Psoas muscle (tissue), 8 donors: ENCODE measurements at places on chromosomes 5 and 9. TPM values are rescaled to one million over a fixed set of nuclear protein-coding genes. Genes with fewer than 3 reads are reported as not detected.

DNA sequence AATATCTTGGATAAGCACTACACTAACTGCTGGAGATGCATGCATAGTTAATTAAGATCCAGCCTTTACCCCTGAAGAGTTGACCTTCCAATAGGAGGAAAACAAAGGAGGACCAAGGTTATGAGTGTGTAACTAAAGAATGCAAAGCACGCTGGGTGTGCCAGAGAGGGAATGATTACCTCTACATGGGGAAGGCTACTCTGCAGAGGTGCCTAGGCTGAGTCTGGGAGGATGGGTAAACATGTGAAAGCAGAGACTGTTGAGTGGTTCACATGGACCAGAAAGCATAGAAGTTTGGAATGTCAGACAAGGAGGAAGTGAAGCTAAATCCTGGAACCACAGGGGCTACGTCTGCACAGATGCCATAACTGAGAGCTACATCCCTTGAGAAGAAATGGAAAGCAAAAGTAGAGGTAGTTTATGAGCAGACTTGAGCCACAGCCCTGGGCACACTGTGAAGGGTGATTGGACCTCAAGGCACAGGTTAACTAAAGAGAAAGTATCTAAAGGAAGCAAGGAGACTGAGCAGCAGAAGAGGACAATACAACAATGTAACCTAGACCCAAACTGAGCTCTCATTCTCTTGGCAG, 176.2 kb downstream of the DENND1A start:
- no peak for DNase-seq

GRCh38 chr9:21141427-21141882, at the start of gene IFNW1:
Gene IFNW1, minus strand, starts transcription at chr9:21141832. Its CDS starts 262 bp downstream, at chr9:21141570.
- no peak for DNase-seq

DNA sequence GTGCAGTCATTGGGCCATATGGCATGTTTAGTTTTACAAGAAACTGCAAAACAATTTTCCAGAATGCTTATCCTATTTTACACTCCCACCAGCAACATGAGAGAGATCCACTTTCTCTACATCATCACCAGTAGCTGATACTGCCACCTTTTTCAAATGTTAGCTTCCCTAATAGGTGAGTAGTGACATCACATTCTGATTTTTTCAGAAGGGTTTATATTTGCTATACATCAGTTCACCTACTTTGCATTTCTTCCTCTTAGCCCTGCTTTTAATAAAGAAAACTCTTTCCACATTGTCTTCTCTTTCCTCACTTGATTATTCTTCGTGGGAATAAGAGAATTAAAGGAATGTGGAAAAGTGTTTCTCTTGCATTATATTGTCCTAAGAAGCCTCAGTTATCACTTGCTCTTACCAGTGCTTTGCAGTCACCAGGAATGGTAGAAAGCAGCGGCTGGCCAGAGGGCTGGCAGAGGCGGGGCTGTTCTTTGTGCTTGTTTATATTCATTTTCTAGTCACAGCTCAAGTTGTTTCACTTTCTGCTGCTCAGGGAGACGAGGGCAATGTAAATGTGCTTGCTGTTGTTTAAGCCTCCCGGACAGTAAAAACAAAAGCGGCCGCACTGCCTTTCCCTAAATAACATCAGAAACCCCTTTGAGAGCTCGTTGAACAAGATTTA, 164.8 kb downstream of the HSD17B3 start:
- DNase-seq, result no peak

Gene IRX1
- not detected for total RNA-seq

GRCh38 chr5:10662661-10663488, 98.2 kb downstream of the DAP start:
- DNase-seq, result no peak

Gene GNE
- 8.9 TPM for total RNA-seq

DNA sequence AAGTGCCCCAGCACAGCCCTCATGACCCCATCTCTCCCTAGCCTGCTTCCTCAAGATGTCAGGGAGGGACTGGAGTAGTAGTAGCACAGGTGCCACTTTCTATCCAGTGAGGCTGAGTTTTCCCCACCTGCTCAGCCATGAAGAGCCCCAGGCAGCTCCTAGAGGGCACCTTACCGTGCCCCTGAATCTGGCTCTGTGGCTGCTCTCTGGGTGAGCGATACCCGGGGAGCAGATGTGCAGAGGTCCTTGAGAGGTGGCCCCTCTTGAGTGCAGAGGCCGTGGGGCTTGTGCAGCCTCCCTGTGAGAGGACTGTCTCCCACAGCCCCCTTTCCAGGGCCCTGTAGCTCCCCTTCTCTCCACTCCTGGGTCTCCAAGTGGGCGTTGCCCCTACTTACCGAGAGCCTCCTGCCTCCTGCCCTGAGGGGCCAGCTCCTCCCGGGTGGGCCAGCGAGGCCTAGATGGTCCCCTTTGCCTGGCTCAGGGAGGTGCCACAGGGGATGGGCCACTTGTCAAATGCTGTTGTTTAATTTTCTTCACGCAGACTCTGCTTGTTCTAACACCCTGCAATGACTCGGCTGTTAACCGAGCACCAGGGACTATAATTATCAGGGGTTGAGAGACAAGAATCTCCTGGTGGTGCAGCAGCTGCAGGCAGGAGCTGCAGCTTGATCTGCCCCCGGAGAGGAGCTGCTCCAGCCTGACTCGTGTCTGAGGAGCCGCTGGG, 29.6 kb upstream of the PITX1 start:
- DNase-seq, result peak; percentile 31

Gene PRR16
- total RNA-seq, result 12.1 TPM

DNA sequence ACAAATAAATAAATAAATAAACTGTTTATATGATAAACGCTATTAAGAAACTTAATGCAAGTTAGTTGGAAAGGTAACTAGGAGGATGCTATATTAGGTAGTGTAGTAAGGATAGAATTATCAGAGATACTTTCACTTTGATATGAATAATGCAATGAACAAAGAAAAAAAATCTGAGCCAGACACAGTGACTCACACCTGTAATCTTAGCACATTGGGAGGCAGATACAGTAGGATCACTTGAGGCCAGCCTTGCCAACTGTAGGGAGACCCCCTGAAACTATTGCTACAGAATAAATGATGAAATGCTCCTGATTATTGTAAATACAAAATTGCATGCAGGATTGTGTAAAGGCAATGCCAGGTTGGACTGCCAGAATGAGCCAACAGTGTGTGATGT, 109.2 kb downstream of the ANXA2R start:
- DNase-seq, result no peak

Gene KIF24
- 1.6 TPM for total RNA-seq

- DNase-seq, result no peak
Measured at GRCh38 chr9:86624630-86625029, 270.4 kb upstream of the TUT7 start.

Gene PRRX2
- 0.52 TPM for total RNA-seq

Gene GFPT2
- total RNA-seq, result 7.2 TPM

GRCh38 chr9:121688681-121689080, 37.2 kb downstream of the DAB2IP start:
- DNase-seq, result peak; percentile 41

GRCh38 chr5:142455856-142456255, 131.0 kb upstream of the SPRY4 start:
- DNase-seq, result no peak

Gene MEGF10
- 23.6 TPM for total RNA-seq

GRCh38 chr5:125978015-125978414, 445.2 kb upstream of the GRAMD2B start:
- no peak for DNase-seq

Gene PCDHB8
- 0.21 TPM for total RNA-seq

Gene IL5
- not detected for total RNA-seq

DNA sequence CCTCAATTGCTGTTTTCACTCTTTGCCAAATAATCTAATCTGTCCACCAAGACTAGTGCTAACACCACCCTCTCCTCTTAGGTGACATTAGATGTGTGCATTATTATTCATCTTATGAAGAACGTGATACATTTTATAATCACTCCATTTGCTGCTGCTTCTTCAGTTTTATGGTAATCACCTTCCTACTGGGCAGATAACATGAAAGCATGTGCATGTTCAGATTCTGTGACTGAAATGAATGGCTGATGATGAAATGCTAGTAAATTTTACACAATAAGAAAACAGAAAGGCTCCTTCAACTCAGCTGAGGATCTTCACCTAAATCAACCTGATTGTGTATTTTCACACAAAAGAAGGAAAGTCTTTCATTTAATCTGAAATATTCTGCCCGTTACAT, 577.6 kb downstream of the CSNK1G3 start:
- no peak for DNase-seq

DNA sequence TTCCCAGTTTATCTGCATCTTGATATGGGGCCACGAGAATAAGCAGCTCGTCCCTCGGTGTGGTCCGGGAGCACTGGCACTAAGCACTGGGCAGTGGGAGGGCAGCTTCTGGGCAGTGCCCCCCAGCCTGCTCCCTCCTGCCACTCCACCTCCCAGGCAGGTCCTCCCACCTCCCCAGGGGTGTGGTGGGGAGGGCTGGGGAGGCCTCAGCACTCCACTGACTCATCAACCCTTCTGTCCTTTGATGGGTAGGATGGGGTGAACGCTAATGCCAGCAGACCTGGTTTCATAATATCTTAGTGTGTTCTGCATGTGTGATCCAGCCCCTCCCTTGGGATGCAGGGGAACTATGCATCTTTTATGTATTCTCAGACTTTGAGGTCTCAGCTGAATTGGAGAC, 62.2 kb upstream of the GNE start:
- no peak for DNase-seq

DNA sequence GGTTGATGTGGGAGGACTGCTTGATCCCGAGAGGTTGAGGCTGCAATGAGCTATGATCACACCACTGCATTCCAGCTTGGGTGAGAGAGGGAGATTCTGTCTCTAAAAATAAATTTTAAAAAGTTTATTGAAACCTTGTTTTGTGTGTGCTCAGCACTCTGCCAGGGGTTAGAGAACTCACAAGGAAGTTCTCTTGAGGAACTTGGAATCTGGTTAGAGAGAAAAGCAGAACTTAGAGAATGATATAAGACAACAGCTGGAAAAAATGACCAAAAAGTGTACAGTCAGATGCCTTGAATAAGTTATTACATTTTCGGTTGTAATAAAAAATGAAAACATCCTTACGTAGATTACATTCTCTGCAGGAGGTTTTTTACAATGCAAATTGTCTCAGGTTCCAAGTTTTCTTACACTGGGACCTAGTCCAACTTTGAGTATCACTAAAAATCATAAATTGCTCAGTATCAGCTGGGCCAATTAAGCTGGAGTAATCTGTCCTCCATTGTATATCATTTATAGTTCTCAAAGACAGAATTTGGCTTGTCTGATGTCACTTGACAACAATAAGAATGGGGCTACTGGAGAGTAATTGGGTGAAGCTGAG, 21.7 kb upstream of the TENT2 start:
- DNase-seq, result no peak

DNA sequence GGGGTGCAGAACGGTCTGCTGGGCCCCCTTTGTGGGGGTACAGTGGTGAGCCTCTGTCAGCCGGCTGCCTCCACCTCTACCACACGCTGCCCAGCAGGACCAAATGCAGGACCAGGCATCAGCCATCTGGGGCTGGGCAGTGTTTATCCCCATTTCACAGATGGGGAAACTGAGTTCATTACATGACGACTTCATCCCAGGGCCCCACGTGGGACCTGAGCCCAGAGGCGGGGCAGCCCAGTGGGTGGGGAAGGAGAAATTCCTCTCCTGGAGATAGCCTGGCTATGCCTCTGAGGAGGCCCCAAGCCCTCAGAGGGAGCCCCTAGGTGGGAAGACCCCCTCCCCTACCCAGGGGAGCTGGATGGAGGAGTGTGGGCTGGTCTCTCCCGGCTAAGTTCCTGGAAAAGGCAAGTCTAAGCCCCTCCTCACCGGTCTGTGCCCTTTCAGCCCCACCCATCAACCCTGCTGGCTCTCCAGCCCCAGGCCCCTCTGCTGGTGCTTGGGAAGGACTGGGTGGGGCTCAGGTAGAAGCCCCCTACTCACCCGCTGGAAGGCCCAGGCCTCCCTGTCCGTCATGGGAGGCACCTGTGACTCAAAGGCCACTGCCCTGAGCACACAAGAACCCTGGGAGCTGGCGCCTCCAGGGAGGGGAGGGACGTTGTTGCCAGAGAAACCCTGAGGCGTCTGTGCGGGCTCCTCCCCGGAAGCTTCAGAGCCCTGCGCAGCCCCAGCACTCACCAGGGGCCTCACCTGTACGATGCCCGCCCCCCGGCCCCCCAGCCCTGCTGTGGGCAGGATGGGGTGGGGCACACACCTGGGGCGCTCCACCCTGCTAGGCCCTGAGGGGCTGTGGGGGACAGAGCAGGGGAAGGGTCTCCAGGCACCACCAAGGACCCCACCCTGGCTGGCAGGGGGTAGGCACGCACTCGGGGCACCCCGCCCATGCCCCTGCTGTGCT, 7.4 kb upstream of the CCDC187 start:
- DNase-seq, result no peak

DNA sequence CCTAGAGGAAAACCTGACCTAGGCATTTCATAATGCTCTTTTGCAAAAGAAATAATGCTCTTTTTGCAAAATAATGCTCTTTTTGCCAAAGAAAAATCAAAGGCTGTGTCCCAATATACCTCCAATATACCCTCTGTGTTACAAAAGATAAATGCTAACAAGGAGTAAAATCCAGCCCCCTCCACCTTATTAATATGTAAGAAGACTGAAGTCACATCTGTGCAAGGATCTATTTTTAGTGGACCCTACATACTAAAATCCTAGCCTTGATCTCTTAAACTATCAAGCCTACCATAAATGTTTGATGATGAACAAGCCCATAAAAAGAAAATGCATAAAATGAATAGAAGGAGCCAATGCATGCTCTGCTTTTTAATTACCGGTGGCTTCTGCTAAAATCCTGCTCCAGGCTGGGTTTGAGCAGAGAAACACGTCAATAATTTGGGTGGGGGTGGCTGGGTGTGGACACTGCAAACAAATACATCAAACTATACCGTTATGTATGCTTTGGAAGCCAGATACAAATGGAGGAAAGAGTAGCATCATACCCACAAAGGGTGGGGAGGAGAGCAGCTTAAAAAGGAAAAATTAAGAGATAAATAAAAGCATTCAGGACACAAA, 131.6 kb downstream of the SEMA6A start:
- no peak for DNase-seq

GRCh38 chr5:109900911-109901627, 211.3 kb downstream of the MAN2A1 start:
- DNase-seq, result no peak

DNA sequence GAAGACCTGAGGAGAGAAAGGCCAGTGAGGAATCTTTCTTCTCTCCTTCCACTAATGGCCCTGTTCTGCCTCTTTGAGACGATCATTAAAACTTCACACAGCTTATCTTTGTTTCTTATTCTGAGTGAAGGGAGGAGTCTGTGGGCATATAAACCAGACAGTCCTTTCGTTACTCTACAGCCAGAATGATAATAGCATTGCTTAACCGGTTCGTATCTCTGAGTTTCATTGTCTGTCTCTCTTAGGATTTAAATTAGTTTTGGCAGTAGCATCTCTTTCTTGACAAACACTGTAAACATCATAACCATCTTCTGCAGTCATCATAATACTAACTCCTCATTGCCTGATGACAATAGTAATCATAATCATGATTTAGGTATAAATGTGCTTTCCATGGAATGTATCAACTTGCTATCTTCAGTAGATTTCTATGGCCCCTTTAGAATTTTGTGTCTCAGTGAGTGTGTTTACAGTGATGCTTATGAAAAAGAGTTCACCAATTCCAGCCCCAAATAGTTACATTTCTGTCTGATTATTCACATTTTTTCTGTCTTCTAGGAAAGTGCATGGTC, 618.8 kb upstream of the KLF4 start:
- DNase-seq, result no peak
